Stimulated activated naive B cell treated with anti-CD40 and anti-IgM and Interleukin-4, amounts not matched to agents 10 μg/mL and 1 μg/mL and 100 μg/mL, for 72 hours (primary cell): ENCODE measurements at places on chromosomes 16 and 17.
A peak's percentile ranks its signal among the peaks of the same experiment; 100 is the strongest.

DNA sequence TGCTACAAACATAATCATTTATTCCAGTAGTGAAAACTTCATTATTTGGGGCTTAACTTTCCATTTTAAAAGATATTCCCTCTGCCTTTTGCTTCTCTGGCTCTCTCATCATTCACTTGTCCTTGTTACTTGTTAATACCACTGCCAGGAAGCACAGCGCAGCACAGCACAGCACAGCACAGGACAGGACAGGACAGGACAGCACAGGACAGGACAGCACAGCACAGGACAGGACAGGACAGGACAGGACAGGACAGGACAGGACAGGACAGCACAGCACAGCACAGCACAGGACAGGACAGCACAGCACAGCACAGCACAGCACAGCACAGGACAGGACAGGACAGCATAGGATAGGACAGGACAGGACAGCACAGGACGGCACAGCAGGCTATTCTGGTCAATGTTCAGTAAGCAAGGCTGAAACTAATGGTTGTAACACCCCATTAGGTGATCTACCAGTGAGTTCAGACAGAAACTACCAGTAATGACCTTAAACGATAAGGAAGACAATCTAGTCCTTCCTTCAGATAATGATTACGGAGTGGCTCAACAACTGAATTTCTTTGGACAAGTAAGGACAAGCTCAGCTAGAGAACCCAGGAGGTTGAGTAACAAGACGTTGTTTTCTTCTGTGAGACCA, 31.9 kb downstream of the COG1 start:
- H3K27ac ChIP-seq: peak overlapping the region; percentile 9
- H3K4me3 ChIP-seq: no peak overlapping the region
- DNase-seq: no peak
- H3K4me1 ChIP-seq: peaks cover 26% of the 10 kb centered on the region
- H3K36me3 ChIP-seq: peaks cover 12% of the 10 kb centered on the region

DNA sequence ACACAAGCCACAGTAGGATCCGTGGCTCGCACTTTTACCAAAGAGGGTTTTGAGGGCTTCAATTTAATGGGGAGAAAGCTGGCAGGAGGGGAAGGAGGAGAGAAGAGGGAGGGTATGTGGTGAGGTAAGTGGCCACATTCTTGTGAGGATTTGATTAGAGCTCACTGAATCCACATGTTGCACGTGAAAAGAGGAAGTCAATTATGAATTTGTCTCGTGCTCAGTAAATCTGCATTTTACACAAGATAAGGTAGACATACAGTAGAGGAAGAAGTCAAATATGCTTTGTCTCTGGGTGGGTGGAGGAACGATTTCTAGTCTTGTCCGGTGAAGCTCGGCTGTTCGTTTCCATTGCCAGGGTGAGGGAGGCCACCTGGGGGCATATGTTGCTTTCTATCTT, 862 bp downstream of the ZNF232 start:
- peaks cover 5% of the 10 kb centered on the region for H3K27me3 ChIP-seq
- H3K4me1 ChIP-seq: peaks cover 22% of the 10 kb centered on the region
- H3K4me3 ChIP-seq: peak overlapping the region; percentile 92
- DNase-seq: no peak

DNA sequence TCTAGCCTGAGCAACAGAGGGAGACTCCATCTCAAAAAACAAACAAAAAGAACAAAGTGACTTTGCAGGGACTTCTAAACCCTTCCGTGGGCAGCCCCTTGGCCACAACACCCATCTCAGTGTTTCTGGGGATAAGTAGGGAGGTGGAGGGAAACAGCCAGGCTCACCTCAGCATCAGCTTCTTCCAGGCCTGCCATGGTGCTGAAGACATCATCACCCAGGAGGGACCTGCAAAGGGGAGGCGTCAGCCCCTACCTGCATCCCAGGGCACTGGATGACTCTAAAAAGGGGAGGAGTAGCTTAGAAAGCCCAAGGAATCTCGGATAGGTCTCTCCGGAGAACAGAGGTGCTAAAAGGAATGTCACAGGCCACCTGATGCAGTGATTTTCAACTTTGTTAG, 9.8 kb downstream of the FBF1 start:
- H3K4me1 ChIP-seq: no peaks in the 10 kb centered on the region
- no peaks in the 10 kb centered on the region for H3K27me3 ChIP-seq
- H3K36me3 ChIP-seq: peaks cover 7% of the 10 kb centered on the region
- H3K4me3 ChIP-seq: no peak overlapping the region
- H3K27ac ChIP-seq: no peak overlapping the region

- H3K27ac ChIP-seq: no peak overlapping the region
- peaks cover 37% of the 10 kb centered on the region for H3K27me3 ChIP-seq
- no peak for DNase-seq
Measured at GRCh38 chr16:10200637-10201586, 18.7 kb upstream of the GRIN2A start.

DNA sequence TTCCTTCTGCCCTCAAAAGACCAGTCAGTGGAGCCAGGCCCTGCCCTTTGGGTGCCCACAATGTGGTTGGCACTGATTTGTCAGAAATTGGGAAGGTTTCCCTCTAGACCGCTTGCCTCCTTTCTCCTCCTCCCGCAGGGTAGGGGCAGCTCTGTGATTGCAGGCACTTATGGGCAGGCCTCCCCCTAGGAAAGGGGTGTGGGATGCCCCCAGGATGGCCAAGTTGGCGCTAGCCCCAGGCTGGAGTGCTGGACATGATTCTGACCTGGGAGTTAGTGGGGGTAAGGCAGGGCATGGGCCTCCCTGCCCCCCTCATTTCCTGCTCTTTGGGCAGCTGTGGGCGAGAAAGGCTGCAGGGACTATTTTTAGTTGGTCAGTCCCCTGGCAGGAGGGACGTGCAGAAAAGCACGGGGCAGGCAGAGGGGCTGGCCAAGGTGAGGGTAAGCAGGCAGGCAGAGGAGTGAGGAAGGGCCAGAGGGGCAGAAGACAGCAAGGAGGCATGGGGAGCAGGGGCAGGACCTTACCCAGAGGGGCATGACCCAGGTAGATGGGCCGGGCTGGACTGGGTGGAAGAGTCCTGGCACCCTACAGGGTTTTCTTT, 3.3 kb downstream of the RARA start:
- peak overlapping the region; percentile 34 for H3K4me3 ChIP-seq
- H3K4me1 ChIP-seq: peaks cover 4% of the 10 kb centered on the region
- no peak overlapping the region for H3K27ac ChIP-seq
